CD4-positive, alpha-beta T cell (primary cell): ENCODE measurements at places on chromosomes 3 and 15.

GRCh38 chr3:187085933-187086332 is 53.4 kb downstream of the RPL39L start:
- peaks cover 7% of the 10 kb centered on the region for H3K4me1 ChIP-seq
- H3K27ac ChIP-seq: no peak overlapping the region
- no peak for DNase-seq
- no peaks in the 10 kb centered on the region for H3K36me3 ChIP-seq
- no peak overlapping the region for H3K4me3 ChIP-seq
- no peaks in the 10 kb centered on the region for H3K27me3 ChIP-seq

DNA sequence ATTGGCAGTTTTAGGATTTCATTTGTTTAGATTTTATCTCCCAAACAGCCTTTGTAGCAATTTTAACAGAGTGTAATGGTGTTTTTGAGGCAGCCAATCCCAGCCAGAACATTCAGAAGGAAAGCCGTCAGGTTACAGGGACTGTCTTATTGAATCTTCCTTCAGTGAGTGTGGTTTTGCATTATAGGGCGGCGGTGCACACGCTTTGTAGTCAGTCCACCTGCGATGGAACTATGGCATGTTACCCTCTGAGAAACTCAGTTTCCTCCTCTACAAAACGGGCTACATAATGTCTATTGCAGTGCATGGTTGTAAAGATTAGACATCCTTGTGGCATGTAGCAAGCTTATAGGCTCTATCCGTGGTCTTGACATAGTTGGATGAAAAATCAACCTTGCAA is 1.0 kb downstream of the LRRC28 start:
- peak overlapping the region; percentile 75 for H3K4me3 ChIP-seq
- DNase-seq: no peak
- peaks cover 22% of the 10 kb centered on the region for H3K4me1 ChIP-seq
- H3K36me3 ChIP-seq: no peaks in the 10 kb centered on the region
- H3K27ac ChIP-seq: no peak overlapping the region

- no peaks in the 10 kb centered on the region for H3K36me3 ChIP-seq
- peaks cover 6% of the 10 kb centered on the region for H3K4me1 ChIP-seq
- no peak for DNase-seq
- no peak overlapping the region for H3K4me3 ChIP-seq
- no peak overlapping the region for H3K27ac ChIP-seq
Measured at GRCh38 chr3:72993391-72993790, 3.2 kb upstream of the PPP4R2 start.

- no peak for DNase-seq
- no peak overlapping the region for H3K27ac ChIP-seq
- no peaks in the 10 kb centered on the region for H3K4me1 ChIP-seq
- peaks cover 10% of the 10 kb centered on the region for H3K27me3 ChIP-seq
Measured at GRCh38 chr3:131551761-131552160, 49.0 kb upstream of the MRPL3 start.

GRCh38 chr3:30511524-30512251 is 94.7 kb upstream of the TGFBR2 start:
- H3K27me3 ChIP-seq: no peaks in the 10 kb centered on the region
- H3K27ac ChIP-seq: no peak overlapping the region
- H3K4me3 ChIP-seq: no peak overlapping the region
- H3K4me1 ChIP-seq: peaks cover 6% of the 10 kb centered on the region
- no peaks in the 10 kb centered on the region for H3K36me3 ChIP-seq

DNA sequence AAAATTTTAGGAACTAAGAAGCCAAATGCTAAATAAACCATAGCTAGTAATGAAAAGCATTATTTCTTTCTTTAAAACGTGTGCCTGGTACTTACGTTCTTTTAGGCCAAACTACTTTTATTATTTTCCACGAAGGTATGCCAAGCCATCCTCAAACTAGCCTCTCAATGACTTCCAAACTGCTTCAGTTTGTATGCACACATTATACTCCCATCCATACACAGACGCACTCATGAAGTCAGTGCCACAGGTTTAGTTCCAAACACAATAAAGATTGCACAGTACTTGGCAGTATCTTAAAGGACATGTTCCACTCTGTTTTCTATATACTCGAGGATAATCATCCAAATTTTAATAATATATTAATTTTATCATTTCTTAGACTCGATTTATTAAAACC is 609.2 kb upstream of the ZNF385D start:
- H3K27me3 ChIP-seq: no peaks in the 10 kb centered on the region
- no peaks in the 10 kb centered on the region for H3K4me1 ChIP-seq
- H3K4me3 ChIP-seq: no peak overlapping the region

DNA sequence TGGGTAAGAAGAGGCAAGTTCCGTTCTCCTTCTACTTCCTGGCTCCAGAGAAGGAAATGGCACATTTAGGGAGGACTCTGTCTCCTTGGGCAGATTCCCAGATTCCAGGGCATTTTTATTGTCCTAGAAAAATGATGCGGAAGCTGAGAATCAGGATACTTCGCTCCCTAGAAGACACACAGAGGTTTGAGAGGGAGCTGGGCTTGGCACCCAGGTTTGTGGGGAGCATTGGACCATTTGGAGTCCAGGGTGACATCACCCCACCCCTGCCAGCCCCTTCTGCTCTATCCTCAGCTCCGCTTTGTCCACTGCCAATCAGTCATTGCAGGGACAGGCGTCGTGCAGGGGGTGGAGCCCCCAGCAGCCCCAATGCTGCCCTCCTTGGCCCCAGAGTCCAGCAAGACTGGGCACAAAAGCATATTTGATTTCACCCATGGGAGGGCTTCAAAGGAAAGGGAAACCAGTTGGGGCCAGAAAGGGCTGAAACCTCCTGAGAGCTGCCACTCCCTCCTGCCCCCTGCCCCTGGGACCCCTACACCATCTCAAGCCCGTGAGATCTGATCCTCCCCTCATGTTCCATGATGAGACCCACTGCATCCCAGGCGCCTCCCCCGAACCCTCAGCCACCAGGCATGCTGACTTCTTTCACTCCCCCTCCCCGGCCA is 129.8 kb upstream of the MEF2A start:
- DNase-seq: no peak
- no peak overlapping the region for H3K27ac ChIP-seq

GRCh38 chr3:98014268-98014585 is 20.9 kb downstream of the GABRR3 start:
- H3K4me1 ChIP-seq: no peaks in the 10 kb centered on the region
- no peak overlapping the region for H3K4me3 ChIP-seq
- DNase-seq: no peak
- H3K27me3 ChIP-seq: no peaks in the 10 kb centered on the region
- no peaks in the 10 kb centered on the region for H3K36me3 ChIP-seq

GRCh38 chr15:22944651-22945050 is 35.5 kb downstream of the CYFIP1 start:
- peaks cover 4% of the 10 kb centered on the region for H3K4me1 ChIP-seq
- DNase-seq: no peak
- no peak overlapping the region for H3K4me3 ChIP-seq
- H3K27ac ChIP-seq: no peak overlapping the region
- no peaks in the 10 kb centered on the region for H3K27me3 ChIP-seq

DNA sequence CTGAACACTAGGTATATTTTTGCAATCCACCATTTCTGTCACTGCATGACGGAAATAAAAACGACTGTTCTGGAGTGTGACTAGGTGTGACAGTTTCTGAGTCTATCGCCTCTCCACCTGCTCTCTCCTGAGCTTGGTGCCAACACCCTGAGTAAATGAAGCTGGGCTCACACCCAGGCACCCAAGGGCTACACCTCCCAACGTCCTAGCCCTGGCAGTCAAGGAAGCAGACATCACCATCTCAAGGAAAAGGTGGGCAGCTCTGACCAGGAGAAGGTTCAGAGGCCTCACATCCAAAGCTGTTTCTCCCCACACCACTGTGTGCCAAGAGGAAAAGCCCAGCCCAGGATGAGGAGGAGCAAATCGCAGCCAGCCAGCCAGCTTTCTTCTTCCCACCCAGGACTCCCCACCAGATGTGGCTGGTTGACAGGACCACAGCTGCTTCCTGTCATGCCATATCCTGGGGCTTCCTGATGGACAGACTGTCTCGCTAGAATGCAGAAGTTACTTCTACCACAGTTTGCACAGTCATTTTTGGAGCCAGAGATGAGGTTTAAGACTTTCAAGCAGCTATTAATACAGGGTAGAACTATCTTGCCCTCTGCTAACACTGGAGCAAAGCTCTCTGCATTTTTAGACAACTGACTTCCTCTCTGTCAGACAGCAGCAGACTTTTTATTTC is 3.3 kb downstream of the SCAMP2 start:
- H3K27ac ChIP-seq: peak overlapping the region; percentile 66
- peaks cover 79% of the 10 kb centered on the region for H3K4me1 ChIP-seq
- H3K27me3 ChIP-seq: no peaks in the 10 kb centered on the region
- peaks cover 13% of the 10 kb centered on the region for H3K36me3 ChIP-seq

DNA sequence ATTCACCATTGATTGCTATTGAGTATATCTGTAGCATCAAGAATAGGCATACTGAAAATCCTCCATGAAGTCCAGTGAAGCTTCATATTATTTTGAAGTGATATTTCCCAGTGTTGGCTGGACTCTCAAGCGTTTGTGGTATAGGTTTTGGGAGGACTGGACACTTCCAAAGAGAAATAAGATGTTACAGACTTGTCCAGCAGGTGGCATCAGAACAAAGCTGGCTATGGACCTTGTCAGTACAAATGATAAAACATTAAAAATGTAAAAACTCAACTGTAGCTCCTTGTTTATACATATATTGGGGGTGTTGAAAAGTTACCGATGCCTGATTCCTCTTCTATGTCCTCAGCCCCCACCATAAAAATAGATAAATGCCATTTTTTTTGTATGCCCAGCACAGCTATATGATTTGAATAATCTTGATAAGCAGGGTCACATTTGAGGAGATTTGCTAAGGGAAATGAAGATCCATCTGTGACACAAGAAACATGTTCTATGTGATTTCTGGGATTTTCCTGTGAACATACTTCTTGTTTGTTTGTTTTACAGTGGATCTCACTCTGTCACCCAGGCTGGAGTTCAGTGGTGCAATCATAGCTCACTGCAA is 54.5 kb upstream of the GOLGA6B start:
- no peaks in the 10 kb centered on the region for H3K27me3 ChIP-seq
- no peaks in the 10 kb centered on the region for H3K36me3 ChIP-seq
- no peaks in the 10 kb centered on the region for H3K4me1 ChIP-seq

DNA sequence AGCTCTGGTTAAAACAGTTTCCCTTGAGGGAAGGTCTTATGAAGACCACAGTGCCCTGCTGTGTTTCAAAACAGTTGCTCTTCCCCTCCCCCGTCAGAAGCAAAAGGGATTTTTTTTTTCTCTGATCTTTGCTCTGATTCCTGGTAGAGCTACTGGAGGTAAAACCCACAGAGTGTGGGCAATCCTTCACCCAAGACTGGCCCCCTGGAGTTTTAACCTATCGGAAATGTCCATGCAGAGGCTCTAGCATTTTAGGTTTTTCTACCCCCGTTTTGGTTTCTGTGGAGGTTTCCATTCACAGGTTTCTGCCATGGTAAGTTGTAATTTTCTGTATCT is 27.7 kb downstream of the GRM2 start:
- H3K36me3 ChIP-seq: no peaks in the 10 kb centered on the region
- no peak overlapping the region for H3K4me3 ChIP-seq
- no peaks in the 10 kb centered on the region for H3K27me3 ChIP-seq

- H3K27me3 ChIP-seq: peaks cover 8% of the 10 kb centered on the region
- no peaks in the 10 kb centered on the region for H3K36me3 ChIP-seq
- no peaks in the 10 kb centered on the region for H3K4me1 ChIP-seq
- H3K4me3 ChIP-seq: no peak overlapping the region
- no peak overlapping the region for H3K27ac ChIP-seq
- no peak for DNase-seq
Measured at GRCh38 chr15:80572337-80572736, 122.8 kb upstream of the ABHD17C start.

DNA sequence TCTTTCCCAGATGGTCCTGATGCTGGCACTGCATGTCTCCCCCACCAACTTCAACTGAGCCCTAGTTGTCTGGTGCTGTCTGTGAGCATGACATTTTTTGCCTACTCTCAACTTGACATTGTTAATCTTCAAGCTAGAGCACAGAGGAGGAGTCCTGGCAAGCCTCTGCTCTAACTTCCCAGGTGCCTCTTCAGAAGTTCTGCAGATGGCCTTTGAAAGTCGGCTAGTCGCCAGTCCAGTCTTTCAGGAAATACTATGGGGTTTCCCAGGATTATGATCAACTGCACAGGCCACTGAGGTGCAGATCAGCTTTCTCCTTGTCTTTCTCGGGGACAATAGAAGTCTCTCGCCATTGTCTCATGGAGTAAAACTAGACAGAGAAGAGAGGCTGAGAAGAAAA is 86.7 kb downstream of the ST8SIA2 start:
- H3K27me3 ChIP-seq: peaks cover 4% of the 10 kb centered on the region
- DNase-seq: no peak
- H3K27ac ChIP-seq: no peak overlapping the region
- no peaks in the 10 kb centered on the region for H3K36me3 ChIP-seq
- H3K4me3 ChIP-seq: no peak overlapping the region
- no peaks in the 10 kb centered on the region for H3K4me1 ChIP-seq
